ENCODE measurements at places on chromosomes 2 and 18.

DNA sequence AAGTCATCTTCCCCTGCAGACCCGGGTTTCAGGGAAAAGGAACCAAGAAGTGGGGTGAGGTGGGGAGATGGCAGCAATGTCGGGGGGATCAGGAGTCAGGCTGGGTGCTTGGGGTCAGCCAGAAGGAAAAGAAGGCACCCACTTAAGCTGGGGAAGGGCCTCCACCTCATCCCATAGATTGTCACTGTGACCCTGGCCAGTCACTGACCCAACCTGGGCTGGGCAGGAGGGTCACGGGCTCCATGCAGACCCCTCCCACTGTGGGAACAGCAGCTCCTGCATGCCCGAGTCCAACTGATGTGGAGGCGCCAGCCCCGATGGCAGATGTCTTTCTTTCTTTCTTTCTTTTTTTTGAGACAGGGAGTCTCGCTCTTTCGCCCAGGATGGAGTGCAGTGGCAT, 53.6 kb upstream of the HAAO start:
- no peak for DNase-seq

DNA sequence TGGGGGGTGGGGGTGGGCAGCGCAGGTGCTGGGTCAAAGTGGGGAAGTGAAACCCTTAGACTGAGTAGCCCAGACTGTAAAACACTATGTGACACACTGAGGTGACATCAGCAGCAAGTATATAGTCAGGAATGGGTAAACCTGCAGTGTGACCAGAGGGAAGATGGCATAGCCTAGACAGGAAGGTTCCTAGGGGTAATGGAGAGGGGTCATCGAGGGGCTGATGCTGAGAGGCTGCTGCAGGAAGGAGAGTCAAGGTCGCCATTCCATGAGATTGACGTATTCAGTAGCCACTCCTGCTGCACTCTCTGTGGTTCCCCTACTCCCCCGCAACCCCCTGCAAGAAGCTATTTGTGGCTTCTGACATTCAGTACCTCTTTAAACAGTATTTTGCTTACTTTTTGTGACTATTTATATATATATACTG, 111.7 kb downstream of the CHST9 start:
- no peak for DNase-seq

GRCh38 chr18:57208047-57208446, 61.2 kb downstream of the BOD1L2 start:
- DNase-seq = no peak

- DNase-seq = no peak
These were observed 169.5 kb downstream of the SLC8A1 start for GRCh38 chr2:40282428-40282827.

DNA sequence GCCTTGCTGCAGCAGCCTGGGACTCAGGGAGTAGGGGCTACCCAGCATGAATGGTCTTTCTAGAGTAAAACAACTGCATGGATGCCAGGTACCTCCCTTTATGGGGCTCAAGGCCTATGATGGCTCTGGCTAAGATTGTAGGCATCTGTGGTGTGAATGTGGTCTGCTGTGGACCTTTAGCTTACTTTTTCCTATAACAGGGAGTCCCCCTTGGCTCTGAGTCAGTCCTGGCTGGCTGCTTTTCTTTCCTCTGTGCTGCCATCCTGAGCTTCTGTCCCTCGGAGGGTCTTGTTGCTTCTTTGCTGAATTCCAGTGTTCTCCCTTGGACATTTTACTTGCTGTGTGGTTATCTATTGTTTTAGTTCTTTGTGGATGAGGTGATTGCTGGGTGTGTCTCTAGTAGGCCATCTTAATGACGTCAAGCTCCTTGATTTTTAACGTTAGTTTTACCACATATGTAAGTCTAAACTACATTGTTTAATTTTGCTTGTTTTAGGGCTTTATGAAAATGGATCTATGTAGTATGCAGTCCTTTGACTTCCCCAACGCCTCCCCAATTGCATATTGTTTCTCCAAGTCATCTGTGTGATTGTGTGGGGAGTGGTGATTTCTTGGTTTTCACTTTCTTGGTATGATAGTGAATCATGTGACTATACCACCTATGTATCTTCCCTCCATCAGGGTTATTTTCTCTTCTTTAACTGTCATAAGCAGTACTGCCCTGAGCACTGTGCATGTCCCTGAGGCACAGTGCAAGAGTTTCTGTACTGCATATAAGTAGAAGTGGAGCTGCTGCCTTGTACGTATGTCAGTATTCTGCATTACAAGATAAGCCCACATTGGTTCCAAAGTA, 92.4 kb downstream of the NCK2 start:
- no peak for DNase-seq

DNA sequence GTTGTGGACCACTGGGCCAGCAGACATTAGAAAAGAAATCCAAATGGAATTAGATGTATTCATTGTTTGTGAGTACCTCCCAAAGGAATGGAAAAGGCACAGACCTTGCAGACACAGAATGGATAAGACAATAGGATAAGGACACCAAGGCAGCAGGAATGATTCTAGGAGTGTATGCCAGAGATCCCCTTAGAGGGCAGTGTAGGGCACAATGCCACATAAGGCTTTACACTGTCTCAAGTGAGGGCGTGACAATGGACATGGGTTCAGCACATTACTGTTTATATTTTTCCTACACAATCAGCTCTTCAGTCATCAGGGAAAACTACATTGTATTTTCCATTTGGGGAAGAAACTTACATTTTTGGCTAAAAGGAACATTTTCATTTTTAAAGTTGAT, 250.9 kb downstream of the PTH2R start:
- peak; percentile 6 for DNase-seq

- no peak for DNase-seq
These were observed 31.9 kb downstream of the ADI1 start for GRCh38 chr2:3487432-3487831.

DNA sequence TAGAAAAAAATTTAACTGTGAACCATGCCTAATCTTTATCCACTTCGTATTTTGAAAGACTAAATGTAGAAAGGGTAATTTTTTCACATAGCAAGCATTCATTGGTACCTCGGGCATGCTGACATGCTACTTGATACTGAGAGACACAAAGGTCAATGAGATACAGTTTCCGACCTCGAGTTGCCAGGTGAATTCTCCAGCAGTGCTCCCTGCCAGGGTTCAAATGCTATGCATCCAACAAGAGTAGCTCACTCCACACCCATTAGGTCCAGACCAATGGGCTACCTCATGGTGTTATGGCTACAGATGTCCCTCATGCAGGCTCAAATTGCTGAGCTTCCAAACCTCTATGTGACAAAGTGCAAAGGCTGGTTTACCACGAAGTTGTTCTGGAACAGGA, 305.8 kb downstream of the PIEZO2 start:
- no peak for DNase-seq

DNA sequence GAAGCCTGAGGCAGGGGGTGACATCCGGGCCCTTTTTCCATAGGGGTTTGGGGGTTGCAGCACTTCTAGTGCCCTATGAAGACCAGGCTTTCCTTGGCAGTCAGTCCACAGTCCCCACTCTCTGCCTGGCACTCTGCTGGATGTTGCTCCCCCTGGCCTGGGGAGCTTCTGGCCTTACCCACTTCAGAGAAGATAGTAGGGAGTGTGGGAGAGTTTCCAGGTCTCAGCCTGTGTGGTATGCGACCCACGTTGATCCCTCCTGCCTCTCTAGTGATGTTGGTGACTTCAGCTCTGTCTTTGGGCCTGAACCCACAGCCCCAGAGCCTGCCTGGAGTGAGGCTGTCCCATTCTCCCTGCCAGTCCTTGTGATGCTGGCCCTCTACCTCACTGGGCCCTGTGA, 105.6 kb downstream of the STPG4 start:
- no peak for DNase-seq

DNA sequence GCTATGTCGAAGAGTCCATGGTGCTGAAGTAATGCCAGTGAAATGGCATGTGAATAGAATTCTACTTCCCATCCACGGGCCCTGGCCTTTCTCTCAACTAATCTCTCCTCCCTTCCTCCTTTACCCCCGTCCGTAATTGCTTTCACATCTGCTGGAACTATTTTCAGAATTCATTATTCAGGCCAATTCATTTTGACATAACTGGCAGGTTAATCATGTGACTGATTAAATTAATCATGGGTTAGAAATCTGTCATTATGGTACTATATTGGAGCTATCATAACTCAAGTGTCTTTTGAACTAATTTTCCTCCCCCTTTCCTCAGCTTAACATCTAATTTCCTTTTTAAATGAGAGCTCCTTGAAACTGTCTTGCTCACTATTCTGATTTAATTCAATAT, 66.9 kb downstream of the ZDBF2 start:
- no peak for DNase-seq

DNA sequence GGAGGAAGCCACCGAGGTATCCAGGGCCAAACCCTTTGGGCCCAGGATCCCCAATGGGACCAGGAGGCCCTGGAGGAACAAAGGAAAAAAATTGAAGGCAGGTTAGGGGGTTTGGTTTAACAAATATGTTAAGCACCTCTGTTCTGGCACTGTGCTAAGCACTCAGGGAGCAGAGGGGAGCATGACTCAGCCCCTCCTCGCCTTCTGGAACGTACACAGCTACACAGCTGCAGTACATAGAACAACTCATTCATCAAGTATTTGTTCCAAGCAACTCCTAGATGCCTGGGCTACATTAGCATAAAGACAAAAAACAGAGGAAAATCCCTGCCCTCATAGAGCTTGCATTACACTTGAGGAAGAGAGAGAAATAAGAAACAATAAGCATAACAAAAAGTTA, 153.6 kb downstream of the COL4A4 start:
- DNase-seq = no peak

DNA sequence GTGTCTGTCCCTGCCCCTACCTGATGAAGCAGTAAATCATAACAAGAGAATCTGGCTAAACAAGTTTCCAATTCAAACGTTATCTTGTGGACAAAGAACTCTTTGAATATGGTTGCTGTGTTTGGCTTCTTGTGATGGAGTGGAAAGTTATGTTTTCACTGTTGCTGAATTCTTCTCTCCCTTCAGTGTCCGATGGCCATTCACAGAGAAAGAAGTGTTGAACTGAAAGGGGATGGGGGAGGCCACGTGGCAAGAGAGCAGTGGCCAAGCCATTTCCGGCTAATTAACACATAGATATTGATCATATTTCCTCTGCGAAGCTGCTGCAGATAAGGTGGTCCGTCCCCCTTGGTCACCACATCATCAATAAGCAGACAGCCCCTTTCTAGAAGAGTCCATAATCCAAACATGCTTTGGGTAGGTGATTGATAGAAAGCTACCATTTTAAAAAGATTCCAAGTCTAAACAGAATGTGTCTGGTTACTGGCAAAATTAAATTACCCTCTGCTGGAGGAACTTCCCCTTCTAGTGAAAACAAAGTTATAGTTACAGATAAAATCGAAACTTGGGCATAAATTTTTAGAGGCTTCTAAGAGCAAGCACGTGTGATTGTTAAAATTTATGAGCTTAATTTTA, 36.9 kb upstream of the FZD7 start:
- DNase-seq = no peak

DNA sequence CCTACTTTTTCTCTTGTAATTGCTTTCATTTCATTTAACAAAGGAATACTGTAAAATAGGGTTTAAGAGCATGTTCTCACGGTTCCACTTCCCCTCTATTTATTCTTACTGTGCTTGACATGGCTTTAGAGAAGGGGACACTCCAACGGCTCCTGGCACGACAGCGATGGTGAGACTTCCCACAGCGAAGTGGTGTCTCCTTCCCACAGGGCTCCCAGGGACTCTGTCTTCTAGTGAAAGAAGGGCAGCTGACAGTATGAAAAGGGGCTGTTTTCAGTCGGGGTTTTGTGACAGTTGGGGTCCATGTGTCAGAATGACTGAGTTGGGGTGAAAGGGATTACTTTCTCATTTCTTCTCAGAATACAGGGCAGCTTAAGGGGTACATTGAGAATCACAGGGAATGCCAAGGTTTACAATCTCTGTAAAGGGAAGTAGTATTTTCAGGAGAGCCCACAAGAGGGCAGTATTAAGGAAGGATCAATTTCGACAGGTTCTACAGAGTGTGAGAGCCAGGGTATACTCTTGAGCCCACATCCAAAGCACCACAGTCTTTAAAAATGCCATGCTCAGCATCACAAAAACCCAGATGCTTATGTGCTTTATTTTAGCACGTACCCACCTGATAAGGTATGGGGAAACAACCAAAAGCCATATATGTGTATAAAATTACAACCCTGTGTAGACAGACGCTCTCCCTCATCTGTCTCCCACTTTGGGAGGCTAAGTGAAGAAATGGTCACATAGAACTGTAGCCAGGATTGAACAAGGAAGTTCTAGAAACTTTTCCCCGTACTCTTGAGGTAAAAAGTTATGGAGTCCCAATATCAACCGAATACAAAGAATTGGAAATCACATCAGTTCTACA, 31.3 kb upstream of the RAPGEF4 start:
- no peak for DNase-seq

DNA sequence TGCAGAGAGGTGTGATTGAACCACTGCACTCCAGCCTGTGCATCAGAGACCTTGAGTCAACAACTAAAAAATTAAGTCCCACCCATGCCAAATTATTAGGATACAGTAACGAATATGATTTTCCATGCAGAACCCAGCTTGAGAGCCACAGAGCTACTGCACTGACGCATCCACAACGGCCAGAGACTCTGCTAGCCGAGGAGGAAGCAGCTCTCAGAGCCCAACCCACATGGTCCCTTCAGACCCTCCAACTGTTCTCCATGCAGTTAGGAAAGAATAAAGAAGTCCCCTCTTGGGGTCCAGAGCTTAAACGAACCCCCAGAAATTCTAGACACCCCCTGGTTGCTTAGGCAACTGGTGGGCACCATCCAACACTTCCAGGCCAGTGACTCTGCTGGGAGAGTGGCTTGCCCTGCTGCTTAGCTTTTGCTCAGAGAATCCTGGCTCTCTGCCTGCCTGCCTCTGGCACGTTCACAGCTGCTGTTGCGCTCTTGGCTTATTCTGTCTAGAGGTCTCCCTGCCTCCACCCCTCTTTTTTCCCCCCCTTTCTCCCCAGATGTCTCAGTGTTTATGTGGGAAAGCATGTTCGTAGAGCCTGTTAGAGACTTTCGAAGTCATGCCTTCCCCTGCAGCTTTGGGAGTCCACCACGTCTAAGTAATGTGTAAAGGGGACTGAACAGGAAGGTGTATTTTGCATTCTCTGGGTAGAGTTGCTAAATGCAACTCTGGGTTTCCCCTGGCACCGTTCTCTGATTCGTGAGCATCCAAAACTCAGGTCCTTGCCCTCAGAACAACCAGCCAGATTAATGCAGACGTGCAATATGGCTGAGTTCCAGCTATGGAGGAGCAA, 26.0 kb upstream of the SP3 start:
- DNase-seq = peak; percentile 78

All from NCI-H524 (cell line).